ENCODE measurements at places on chromosomes 6 and 20. TPM values are rescaled to one million over a fixed set of nuclear protein-coding genes. Genes with fewer than 3 reads are reported as not detected.

GRCh38 chr20:51211191-51211590, 188.3 kb upstream of the KCNG1 start:
- no peak for ATAC-seq

- ATAC-seq: no peak
These were observed 480.7 kb downstream of the CD83 start for GRCh38 chr6:14598017-14598864.

- ATAC-seq: no peak
These were observed 13.1 kb downstream of the FUCA2 start for GRCh38 chr6:143498428-143498827.

GRCh38 chr6:86619428-86619827, 317.9 kb upstream of the HTR1E start:
- ATAC-seq: no peak

- no peak for ATAC-seq
These were observed 118.4 kb downstream of the JAG1 start for GRCh38 chr20:10555393-10555792.

- peak; percentile 10 for ATAC-seq
These were observed 937 bp downstream of the AKAP7 start for GRCh38 chr6:131136021-131136786.

- no peak for ATAC-seq
These were observed 81.0 kb upstream of the LTV1 start for GRCh38 chr6:143762126-143762525.

- no peak for ATAC-seq
These were observed 155.0 kb upstream of the ARID1B start for GRCh38 chr6:156622185-156622584.

The PRPF6 gene
- 88.5 TPM for total RNA-seq

The ERVFRD-1 gene
- 0.11 TPM for total RNA-seq

Measured in activated T-helper 17 cell treated with anti-CD3 and anti-CD28 coated beads, Interleukin-2, amount 50 U/mL, for 72 hours (primary cell).